Stimulated activated CD4-positive, alpha-beta T cell treated with anti-CD3 and anti-CD28 coated beads, Interleukin-1b, Interleukin-23, amount 100 ng/mL, for 1 hour (primary cell): ENCODE measurements at places on chromosomes 1 and 21.
A peak's percentile ranks its signal among the peaks of the same experiment; 100 is the strongest.

GRCh38 chr21:41361786-41362604 is at the start of gene MX2:
Gene MX2, plus strand, starts transcription at chr21:41362027. Its CDS starts 14,880 bp downstream, at chr21:41376907.
- DNase-seq: peak; percentile 57

DNA sequence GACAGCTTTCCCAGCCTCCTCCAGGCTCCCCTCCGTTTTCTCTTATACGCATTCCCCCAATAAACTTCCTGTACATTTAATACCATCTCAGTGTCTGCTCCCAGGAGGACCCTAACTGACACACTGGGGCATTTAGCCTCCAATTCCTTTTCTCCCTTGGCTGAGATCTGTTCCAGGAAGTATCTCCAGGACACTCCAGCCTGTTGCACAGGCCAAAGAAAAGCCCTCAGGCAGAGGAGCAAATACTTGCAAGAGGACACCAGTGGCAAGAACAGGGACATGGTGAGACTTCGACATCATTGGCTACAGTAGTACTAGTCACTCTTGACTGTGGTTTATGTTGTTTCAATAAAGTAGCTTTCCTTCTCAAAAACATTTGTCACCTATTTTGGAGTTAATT is 4.7 kb upstream of the SYNJ1 start:
- DNase-seq: no peak

GRCh38 chr1:205465392-205465791 is 9.5 kb upstream of the BLACAT1 start:
- DNase-seq: no peak

- peak; percentile 8 for DNase-seq
These were observed 24.4 kb upstream of the CLDN14 start for GRCh38 chr21:36504067-36505058.

GRCh38 chr21:27756191-27756590 is 789.3 kb upstream of the ADAMTS5 start:
- DNase-seq: no peak

GRCh38 chr1:54809496-54810074 is 8.5 kb upstream of the TTC22 start:
- DNase-seq: no peak

DNA sequence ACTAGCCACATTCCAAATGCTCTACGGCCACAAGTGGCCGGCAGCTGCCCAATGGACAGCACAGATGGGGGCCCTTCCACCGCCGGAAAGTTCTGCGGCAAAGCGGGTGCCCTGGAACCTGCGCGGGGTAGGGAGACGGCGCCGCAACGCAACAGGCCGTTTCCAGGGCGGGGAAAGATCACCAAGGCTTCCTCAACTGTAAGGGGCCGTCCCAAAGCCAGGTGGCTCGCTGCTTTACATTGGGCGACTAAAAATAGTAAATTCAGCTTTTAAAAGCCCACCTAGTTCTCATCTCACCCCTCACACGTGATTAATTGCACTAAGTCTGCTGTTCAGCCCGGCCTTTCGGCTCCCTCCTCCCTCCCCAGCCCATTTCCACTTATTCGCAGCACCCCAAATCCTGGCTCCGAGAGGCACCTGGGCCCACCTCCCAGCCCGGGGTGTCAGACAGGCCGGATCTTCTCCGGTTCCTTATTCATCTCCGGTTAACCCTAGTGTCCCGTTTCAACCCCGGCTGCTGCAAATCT is 643 bp downstream of the CFAP298 start:
- DNase-seq: no peak

DNA sequence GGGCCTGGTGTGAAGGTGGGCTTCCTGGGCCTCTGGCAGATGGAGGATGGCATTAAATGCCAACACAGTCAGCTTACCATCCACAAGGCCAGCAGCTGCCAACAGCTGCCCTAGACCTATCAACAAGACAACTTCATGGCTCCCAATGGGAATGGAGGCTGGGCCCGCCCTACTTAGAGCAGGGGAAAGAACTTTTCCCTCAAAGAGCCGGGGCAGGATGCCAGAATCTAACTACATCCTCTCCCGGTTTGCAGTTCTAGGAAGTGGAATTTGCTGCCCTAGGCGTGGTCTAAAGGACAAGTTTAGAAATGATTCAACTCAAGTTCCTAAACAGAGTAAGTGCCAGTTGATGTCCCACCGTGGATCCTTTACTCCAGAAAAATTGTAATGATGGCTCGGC is 13.1 kb downstream of the ICMT start:
- no peak for DNase-seq
